ENCODE measurements at places on chromosomes 4 and X.

- no peak for DNase-seq
These were observed 22.9 kb upstream of the CASK start for GRCh38 chrX:41946235-41946634.

GRCh38 chr4:71163317-71163716 lies 169.9 kb downstream of the DCK start:
- DNase-seq: no peak

- no peak for DNase-seq
These were observed 57.6 kb upstream of the FAT1 start for GRCh38 chr4:186781032-186781917.

GRCh38 chr4:173288296-173288695 lies 45.9 kb downstream of the HMGB2 start:
- peak; percentile 9 for DNase-seq

DNA sequence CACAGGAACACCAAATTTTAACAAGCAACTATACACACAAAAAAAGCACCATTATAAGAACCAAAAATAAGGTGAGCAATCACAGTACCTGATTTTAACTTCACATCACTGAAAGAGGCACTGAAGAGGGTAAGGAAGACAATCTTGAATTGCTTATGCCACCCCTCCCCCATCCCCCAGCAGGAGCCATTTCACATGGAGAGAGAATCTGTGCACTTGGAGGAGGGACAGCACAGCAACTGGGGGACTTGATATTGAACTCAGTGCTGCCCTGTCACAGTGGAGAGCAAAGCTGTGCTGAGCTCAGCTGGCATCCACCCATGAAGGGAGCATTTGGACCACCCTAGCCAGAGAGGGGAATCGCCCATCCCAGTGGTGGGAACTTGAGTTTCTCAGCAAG lies 56.0 kb downstream of the NUDT11 start:
- DNase-seq: no peak

DNA sequence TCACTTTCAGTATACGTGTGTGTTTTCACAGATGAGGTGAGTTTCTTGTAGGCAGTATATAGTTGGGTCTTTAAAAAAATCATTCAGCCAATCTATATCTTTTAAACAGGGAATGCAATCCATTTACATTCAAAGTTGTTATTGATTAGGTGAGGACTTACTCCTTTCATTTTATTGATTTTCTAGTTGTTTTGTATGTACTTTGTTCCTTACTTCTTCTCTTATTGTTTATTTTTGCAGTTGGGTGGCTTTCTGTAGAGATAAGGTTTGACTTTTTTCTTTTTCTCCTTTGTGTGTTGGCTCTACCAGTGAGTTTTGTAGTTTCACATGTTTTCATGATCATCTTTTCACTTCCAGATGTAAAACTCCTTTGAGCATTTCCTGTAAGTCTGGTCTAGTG lies 83.1 kb downstream of the MAGED1 start:
- no peak for DNase-seq

GRCh38 chrX:123167621-123168020 lies 16.5 kb upstream of the GRIA3 start:
- no peak for DNase-seq

GRCh38 chrX:137171626-137172025 lies 137.8 kb upstream of the GPR101 start:
- no peak for DNase-seq

GRCh38 chr4:122453384-122453995 lies 3.0 kb downstream of the IL2 start:
- no peak for DNase-seq

GRCh38 chrX:108439426-108439942 lies at the start of gene COL4A5:
COL4A5 (plus strand) TSS chrX:108439838; CDS start chrX:108440126, 288 bp downstream.
- DNase-seq: peak; percentile 20

GRCh38 chr4:78439328-78439727 lies 112.2 kb upstream of the ANXA3 start:
- no peak for DNase-seq

All from GM06990 (cell line).